ENCODE measurements at places on chromosomes 1 and 21.

DNA sequence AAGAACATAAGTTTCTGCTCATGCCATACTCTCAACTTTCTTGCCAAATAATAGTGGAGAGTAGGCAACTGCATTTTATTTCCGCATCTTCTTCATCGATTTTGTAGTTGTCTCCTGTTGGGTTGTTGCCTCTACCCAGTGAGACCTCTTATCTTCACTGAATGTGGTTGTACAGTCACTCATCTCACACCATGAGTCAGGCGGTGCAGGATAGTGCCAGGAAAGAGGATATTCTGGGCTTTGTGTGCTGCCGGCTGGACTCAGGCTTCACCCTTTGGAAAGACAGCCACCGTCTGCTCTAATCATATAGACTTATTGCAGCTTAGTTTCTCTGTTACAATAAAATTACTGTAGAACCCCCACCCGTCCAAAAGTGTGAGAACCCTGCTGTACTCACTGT is 154.3 kb upstream of the USP24 start:
- no peak for DNase-seq

GRCh38 chr1:67052741-67053534 is 1.0 kb downstream of the SLC35D1 start:
- no peak for DNase-seq

GRCh38 chr1:110170766-110171733 is 20.8 kb downstream of the SLC6A17 start:
- DNase-seq, result no peak

DNA sequence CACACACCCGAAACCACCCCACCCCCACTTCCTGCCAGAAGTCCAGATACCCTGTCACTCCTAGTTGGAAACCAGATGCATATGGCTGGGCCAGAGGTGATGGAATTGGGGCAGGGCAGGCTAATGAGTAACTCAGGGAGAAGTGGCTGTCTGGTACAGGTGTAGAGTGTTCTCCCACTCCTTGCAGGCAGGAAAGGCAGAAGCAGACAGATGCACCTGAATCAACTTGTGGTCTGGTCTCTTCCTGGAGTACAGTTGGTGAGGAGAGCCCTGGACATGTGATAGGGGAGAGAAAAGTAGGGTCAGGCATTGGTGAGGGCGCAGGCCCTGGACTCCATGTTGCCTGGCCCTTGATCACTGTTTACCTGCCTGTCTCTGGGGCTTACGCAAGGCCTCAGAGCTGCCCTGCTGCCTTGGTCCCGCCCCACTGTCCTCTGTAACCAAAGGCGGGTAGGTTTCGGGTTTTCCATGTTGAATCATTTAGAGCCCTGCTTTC is 2.5 kb downstream of the CGN start:
- no peak for DNase-seq

- DNase-seq, result no peak
Measured at GRCh38 chr1:17348593-17349234, 23.3 kb upstream of the PADI6 start.
